HepG2 (cell line): ENCODE measurements at places on chromosomes 2 and 18. TPM values are rescaled to one million over a fixed set of nuclear protein-coding genes. Genes with fewer than 3 reads are reported as not detected.

The BOLL gene
- total RNA-seq = not detected in 2 replicates

DNA sequence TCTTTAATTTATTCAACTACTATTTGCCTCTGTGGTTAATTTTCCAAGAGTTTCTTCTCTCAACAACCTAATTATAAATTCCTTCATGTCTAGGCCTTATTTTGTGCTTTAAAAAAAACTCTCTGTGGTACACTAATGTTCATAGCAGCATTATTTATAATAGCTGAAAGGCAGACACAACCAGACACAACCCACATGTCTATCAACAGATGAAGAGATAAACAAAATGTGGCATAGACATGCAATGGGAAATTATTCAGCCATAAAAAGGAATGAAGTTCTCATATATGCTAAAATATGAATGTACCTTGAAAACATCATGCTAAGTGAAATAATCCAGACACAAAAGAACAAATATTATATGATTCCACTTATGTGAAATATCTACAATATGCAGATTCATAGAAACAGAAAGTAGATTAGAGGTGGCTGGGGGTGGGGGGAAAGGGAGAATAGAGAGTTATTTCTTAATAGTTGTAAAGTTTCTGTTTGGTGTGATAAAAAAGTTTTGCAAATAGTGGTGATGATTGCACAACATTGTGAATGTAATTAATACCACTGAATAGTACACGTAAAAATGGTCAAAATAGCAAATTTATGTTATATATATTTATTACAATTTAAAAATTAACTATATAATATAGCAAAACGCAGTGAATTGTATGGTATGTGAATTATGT is 28.1 kb upstream of the RASGRP3 start:
- H3K36me3 ChIP-seq = no peaks in the 10 kb centered on the region
- DNase-seq = no peak
- 0 out of 2 replicates have a peak, but pooled peaks cover 6% of the 10 kb centered on the region for H3K4me1 ChIP-seq
- H3K27ac ChIP-seq = no peak overlapping the region

- DNase-seq = no peak
- peaks cover 58% of the 10 kb centered on the region for H3K4me1 ChIP-seq
- H3K36me3 ChIP-seq = peaks cover 6% of the 10 kb centered on the region
- H3K27ac ChIP-seq = no peak overlapping the region
These were observed 6.7 kb downstream of the CAVIN2 start for GRCh38 chr2:191839918-191840804.

DNA sequence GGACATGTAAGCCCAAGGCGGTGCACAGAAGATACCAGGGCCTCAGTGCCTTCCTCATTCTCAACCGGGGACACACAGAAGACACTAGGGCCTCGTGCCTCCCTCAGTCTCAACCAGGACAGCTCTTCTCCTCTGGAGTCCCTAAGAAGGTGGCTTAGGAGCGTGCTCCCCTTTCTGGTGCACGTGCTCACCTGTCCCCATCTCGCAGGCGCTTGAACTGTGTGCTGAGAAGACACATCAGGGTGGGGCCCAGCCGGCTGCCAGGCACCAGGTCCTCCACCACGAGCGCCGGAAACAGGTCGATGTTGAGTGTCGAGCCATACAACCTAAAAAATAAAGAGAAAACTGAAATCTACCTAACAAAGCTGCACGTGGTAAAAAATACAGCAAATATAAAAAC is 99.9 kb downstream of the PXDN start:
- no peaks in the 10 kb centered on the region for H3K36me3 ChIP-seq
- DNase-seq = no peak
- no peak overlapping the region for H3K27ac ChIP-seq

- no peak overlapping the region for H3K4me3 ChIP-seq
- no peak for DNase-seq
- no peaks in the 10 kb centered on the region for H3K27me3 ChIP-seq
- no peaks in the 10 kb centered on the region for H3K36me3 ChIP-seq
- H3K4me1 ChIP-seq = no peaks in the 10 kb centered on the region
- H3K27ac ChIP-seq = no peak overlapping the region
These were observed 420.5 kb downstream of the NRXN1 start for GRCh38 chr2:50611351-50611871.
